Fibroblast of lung (primary cell): ENCODE measurements at places on chromosomes 3 and 15.
A peak's percentile ranks its signal among the peaks of the same experiment; 100 is the strongest.

- DNase-seq: peak; percentile 46
Measured at GRCh38 chr3:119681279-119681678, 4.1 kb upstream of the COX17 start.

DNA sequence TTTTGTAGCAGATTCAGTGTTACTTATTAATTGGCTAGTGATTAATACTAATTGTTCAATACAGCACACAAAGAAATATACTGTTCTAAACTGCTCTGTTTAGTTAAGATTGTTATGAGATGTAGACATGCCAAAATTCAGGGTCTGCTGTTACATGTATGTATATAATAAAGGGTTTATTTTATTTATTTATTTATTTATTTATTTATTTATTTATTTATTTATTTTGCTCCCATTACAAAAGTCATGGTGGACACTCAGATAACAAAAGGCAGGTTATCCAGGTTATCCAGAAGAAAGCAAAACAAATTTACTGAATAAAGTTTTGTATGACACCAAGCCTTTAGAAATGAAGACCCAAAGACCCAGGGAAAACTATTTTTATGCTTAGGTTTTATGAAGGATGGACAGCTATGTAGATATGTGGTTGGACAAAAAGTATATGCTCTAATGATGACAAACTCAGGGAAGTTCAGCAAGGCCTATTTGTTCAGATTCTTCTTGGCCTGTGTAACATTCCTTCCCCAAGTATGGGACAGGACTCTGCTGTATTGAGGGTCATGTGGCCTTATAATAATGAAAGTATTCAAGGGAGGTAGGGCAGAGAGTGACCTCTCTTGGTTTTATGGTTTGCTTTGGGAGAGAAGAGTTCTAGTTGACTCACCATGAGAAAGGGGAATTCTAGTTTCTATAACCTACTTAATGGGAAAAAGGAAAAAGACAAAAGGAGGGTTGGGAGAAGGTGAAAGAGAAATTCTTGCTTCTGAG lies 1056.8 kb downstream of the ROBO2 start:
- DNase-seq: no peak

- DNase-seq: no peak
Measured at GRCh38 chr3:46624533-46624932, 12.2 kb downstream of the FAM240A start.

- no peak for DNase-seq
Measured at GRCh38 chr3:45227071-45227820, 1.2 kb upstream of the TMEM158 start.

GRCh38 chr3:124333931-124334640 lies 342.2 kb upstream of the ROPN1 start:
- no peak for DNase-seq

GRCh38 chr3:192296845-192297244 lies 430.5 kb downstream of the FGF12 start:
- DNase-seq: no peak

GRCh38 chr3:194664857-194665256 lies 7.1 kb downstream of the LSG1 start:
- no peak for DNase-seq

GRCh38 chr3:129603561-129603942 lies 2.9 kb downstream of the PLXND1 start:
- no peak for DNase-seq

- DNase-seq: peak; percentile 24
Measured at GRCh38 chr15:99504823-99505551, 60.8 kb upstream of the MEF2A start.

DNA sequence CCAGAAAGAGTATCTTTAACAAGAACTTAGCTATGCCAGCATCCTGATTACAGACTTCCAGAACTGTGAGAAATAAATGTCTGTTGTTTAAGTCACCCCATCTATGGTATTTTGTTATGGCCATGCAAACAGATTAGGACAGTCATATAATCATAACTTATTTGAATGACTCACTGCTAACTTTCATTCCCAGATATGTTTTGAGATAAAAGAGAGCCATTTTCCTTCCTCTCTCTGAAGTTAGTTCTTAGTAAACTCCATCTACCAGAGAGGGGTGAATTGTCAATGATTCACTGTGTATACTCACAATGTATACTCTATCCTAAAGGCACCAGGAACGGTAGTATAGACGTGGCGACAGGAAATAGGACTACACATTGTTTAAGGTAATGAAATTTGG lies 179.4 kb upstream of the DPH6 start:
- DNase-seq: peak; percentile 82

DNA sequence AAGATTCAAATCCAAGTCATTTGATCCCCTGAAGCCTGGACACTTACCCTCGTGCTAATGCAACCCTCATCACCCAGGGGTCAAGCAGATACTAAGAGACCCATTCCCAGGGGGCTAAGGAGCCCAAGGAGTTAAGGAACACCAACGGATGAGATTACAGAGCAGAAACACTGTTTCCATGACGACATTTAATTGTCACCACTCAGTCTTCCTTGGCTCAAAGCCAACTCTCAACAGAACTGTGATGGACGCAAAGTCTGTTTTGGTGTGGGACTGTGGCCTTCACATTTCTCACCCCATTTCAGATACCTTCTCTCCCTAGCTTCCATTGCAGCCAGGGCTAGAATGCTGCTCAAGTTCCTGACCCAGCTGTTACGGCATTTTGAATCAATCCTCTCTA lies 383.5 kb upstream of the WNT5A start:
- DNase-seq: no peak

- DNase-seq: no peak
Measured at GRCh38 chr3:122167630-122168029, 15.8 kb upstream of the CASR start.

GRCh38 chr3:125960456-125961288 lies 8.3 kb upstream of the ROPN1B start:
- DNase-seq: no peak

DNA sequence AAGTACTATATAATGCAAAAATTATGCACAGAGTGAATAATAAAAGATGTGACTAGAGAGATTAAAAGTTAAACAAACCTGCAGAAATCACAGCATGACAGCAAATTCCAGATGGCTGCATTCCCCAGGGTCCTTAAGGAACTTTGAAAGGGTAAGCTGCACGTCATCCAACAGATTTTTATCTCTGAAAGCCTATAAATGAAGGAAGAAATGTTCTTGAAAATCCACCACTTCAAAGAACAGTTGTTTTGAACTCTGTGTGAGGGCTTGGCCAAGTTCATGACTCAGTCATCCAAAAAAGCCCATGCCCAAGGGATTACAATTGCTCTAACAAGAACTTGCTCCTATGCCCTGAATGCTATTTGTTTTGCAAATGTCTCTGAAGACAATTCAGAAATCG lies 603.6 kb downstream of the PLOD2 start:
- peak; percentile 58 for DNase-seq

DNA sequence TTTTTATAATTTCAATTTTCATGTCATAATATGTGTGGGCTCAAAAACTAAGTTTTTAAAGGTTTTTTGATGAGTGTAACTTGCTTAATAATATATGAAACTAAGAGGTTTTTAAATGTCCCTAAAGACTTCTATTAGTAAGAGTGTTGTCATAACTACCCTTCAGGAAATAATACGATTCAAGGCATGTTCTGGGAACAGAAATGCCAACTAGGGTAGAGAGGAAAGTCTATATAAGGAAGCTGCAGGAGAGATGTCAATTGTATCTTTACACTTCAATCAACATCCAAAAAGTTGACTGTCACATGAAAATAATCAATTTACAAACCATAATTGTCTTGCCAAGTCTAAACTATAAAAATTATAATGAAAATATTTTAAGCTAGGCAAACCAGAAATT lies 76.3 kb downstream of the SMARCC1 start:
- DNase-seq: no peak

DNA sequence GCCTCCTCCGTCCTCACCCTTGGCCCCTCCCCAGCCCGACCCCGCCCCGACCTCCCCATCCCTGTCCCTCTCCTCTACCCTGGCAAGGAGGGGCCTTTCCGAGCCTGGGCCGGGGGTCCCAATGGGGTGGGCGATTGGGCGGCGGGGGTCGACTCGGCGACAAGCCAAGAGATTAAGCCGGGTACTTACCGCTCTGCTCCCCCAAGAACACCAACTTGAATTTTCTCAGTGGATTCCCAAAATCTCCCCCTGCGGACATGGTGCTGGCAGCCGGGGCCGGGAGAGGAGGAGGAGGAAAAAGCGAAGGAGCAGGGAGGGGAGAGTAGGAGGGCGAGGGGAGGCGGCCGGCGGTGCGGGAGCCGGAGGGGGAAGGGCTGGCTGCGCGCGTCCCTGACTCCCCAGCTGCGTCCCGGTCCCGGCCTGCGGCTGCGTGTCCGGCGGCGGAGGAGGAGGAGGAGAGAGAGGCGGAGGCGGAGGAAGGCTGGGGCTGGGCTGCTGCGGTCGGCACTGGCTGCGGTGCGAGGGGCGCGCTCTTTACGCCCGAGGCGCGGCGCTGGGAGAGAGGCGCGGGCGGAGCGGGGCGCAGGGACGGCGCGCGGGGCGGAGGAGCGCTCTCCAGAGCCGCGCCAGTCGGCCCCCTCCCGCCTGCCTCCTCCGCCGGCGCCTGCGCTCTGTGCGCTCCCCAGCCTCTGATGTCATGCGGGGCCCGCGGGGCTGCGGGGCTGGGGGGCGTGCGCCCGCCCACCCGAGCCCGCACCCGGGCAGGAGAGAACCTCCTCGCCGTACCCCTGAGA lies at the start of gene RAB6B:
TSS of gene RAB6B (minus strand) at position 675 of the 794 bp plus-strand sequence. CDS start at position 259, 416 bp downstream.
- peak; percentile 51 for DNase-seq

- DNase-seq: peak; percentile 94
Measured at GRCh38 chr15:55791551-55792400, 48.8 kb upstream of the PRTG start.

DNA sequence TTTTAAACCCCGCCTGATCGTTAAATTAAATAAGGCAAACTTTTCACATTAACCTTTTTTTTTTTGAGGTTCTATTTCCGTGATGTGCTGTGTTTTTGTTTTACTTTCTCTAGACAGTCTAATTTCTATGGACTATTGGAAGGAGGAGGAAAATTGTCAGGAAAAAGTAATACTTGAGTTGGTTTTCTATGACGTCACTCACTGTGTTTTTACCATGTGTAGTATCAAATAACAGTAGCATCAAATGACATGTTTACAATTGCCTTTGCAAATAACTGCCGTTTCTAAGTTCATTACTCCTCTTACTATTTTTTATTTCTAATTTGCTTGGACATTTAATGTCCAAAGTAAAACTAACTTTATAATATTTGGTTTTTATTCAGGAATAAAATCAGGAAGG lies 32.3 kb downstream of the MYO1E start:
- no peak for DNase-seq

DNA sequence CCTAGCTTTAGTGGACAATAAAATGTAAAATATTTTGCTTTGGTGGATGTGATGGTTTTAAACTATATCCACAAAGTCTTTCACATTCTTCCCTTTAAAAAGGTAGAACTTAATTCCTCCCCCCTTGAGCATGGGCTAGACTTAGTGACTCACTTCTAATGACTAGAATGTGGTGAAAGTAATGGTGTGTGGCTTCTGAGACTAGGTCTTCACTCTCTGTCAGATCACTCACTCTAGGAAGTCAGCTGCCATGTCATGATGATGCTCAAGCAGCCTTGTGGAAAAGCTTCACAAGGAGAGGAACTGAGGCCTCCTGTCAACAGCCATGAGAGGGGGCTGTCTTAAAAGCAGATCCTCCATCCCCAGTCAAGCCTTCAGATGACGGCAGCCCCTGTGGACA lies 4.2 kb downstream of the LRRC2 start:
- peak; percentile 9 for DNase-seq

- no peak for DNase-seq
Measured at GRCh38 chr3:48619541-48620524, 1.7 kb downstream of the TMEM89 start.

DNA sequence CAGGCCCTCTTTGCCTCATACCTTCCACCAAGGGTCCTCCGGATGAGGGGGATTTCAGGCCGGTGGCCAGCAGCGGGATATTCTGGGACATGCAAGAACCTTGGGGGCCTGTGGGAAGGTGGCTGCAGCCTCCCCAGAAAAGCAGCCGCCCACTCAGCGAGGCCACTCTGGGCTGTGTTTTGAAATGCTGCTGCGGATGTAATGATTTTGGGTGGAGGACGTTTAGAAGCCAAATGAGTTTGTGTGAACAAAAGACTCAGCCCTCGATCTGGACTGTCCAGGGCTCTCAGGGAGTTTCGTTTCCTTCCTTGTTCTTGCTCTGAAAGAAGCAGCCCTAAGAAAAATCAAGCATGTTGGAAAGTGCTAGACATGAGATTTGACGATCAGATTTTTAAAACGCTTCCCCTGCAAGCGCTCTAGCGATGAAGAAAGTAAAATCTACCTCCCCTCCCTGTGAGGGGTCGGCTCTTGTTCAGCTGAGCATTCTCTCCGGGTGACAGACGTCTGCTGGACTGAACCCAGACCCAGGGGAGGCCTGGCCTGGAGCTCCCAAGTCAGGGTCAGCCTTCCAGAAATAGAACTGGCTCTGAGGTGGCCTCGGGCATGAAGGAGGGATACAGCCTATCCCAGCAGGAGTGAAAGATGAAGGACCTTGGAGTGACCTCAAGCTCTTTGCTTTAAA lies 12.9 kb downstream of the HEG1 start:
- DNase-seq: peak; percentile 56

DNA sequence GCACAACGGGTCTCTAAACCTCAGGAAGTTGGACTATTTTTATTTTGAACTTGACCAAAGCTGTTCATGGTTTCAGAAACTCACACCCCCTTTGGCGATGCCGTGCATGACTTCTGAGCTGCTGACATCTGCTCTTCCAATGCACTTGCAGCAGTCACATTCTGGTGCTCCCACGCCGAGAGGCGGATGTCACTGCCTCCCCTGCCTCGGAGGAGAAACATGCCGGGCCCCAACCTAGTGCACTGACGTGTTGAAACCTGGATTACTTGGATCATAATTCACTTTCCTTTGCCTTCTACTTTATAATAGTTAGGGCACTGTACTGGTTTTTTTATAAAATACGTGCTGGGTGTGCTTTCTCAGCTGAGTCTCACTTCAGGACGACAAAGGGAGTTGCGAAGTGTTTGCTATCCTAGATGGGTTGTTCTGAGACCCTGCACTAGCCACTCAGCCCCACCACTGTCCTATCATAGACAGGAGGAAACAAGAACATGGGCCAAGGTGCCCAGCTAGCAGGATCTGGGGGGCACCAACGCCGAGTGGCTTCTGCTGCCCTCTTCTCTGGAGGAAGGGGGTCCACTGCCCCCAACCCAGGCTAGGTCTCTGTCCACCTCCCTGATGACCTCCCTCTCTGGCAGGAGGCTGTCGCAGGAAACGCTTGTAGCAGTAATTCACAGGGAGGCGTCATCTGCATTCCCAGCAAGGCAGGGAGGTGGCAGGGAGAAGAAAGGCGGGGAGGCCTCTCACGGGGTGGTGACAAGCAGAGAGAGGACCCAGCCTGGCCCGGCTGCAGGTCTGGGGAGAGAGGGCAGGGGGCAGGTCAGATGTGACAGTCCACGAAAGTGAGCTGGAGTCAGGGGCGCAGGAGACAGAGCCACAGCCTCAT lies 158.8 kb upstream of the IQSEC1 start:
- no peak for DNase-seq

- DNase-seq: no peak
Measured at GRCh38 chr3:192864941-192865340, 52.7 kb downstream of the MB21D2 start.

- DNase-seq: peak; percentile 51
Measured at GRCh38 chr15:65939901-65940617, 70.8 kb downstream of the RAB11A start.

GRCh38 chr15:83081256-83082014 lies 14.4 kb upstream of the BTBD1 start:
- no peak for DNase-seq

GRCh38 chr15:48814286-48814685 lies 3.4 kb upstream of the CEP152 start:
- DNase-seq: peak; percentile 19

GRCh38 chr15:88193415-88193814 lies 63.1 kb downstream of the NTRK3 start:
- DNase-seq: no peak

GRCh38 chr15:44711743-44712345 lies 527 bp downstream of the B2M start:
- DNase-seq: peak; percentile 35
